Esophagus muscularis mucosa (tissue), 4 donors: ENCODE measurements at places on chromosomes 4 and X.

- H3K27ac ChIP-seq, result no peak overlapping the region
- H3K4me1 ChIP-seq, result no peaks in the 10 kb centered on the region
- no peaks in the 10 kb centered on the region for H3K27me3 ChIP-seq
Measured at GRCh38 chr4:186765138-186765537, 41.5 kb upstream of the FAT1 start.

- H3K4me3 ChIP-seq, result no peak overlapping the region
- no peak for DNase-seq
- no peak overlapping the region for H3K27ac ChIP-seq
- no peaks in the 10 kb centered on the region for H3K36me3 ChIP-seq
- no peaks in the 10 kb centered on the region for H3K4me1 ChIP-seq
- H3K27me3 ChIP-seq, result no peaks in the 10 kb centered on the region
Measured at GRCh38 chr4:18813055-18813454, 791.5 kb upstream of the LCORL start.

- no peak overlapping the region for H3K4me3 ChIP-seq
- DNase-seq, result no peak
- no peaks in the 10 kb centered on the region for H3K36me3 ChIP-seq
- peaks cover 5% of the 10 kb centered on the region for H3K4me1 ChIP-seq
- no peak overlapping the region for H3K27ac ChIP-seq
Measured at GRCh38 chrX:1493412-1493811, 40.7 kb upstream of the ASMTL start.

DNA sequence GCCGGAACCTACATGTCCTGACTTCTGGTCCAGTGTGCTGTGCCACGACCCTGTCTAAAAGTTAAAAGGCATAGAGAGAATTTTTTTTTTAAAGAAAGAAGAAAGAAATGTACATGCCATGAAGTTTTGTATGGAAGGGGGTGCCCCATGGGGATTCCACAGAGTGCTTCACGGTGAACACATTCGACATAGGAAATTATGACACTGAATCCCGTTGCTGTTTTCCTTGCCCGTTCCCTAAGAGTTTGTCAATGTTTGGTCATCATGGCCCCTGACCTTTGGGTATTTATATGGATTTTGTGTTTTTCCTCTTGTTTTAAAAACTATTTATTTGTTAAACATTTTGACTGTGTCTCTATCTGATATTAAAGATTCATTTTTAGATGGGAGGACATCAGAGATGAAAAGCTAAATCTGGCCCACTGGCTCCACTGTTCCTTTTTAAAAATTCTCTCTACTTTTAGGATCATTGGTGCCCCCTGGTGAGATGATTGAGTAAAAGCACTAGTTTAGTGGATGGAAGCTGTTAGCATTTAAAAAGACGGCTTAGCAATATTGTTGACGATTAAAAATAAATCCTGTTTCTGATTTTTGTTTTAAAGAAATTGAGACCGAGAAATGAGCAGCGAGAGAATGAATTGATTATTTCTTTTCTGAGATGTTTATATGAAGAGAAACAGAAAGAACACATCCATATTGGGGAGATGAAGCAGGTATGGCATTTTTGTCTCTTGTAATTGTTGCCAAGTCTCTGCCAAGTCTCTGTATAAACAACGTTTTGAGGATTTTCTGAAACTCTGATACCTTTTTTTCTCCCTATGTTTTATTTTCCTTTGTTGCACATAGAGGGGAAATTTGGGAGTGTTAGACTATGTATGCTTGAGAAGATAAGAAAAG is 75.0 kb downstream of the PTTG2 start:
- no peak for DNase-seq
- H3K36me3 ChIP-seq, result peaks cover 16% of the 10 kb centered on the region
- H3K4me3 ChIP-seq, result no peak overlapping the region
- H3K4me1 ChIP-seq, result peaks cover 11% of the 10 kb centered on the region

- no peak overlapping the region for H3K4me3 ChIP-seq
- H3K4me1 ChIP-seq, result no peaks in the 10 kb centered on the region
- no peak for DNase-seq
- no peaks in the 10 kb centered on the region for H3K36me3 ChIP-seq
- no peak overlapping the region for H3K27ac ChIP-seq
Measured at GRCh38 chr4:85092536-85092935, 126.0 kb upstream of the WDFY3 start.

- no peak for DNase-seq
- H3K36me3 ChIP-seq, result no peaks in the 10 kb centered on the region
- H3K27ac ChIP-seq, result peak overlapping the region; percentile 100
- H3K4me1 ChIP-seq, result peaks cover 100% of the 10 kb centered on the region
Measured at GRCh38 chr4:38670939-38671591, 7.1 kb downstream of the KLF3 start.

DNA sequence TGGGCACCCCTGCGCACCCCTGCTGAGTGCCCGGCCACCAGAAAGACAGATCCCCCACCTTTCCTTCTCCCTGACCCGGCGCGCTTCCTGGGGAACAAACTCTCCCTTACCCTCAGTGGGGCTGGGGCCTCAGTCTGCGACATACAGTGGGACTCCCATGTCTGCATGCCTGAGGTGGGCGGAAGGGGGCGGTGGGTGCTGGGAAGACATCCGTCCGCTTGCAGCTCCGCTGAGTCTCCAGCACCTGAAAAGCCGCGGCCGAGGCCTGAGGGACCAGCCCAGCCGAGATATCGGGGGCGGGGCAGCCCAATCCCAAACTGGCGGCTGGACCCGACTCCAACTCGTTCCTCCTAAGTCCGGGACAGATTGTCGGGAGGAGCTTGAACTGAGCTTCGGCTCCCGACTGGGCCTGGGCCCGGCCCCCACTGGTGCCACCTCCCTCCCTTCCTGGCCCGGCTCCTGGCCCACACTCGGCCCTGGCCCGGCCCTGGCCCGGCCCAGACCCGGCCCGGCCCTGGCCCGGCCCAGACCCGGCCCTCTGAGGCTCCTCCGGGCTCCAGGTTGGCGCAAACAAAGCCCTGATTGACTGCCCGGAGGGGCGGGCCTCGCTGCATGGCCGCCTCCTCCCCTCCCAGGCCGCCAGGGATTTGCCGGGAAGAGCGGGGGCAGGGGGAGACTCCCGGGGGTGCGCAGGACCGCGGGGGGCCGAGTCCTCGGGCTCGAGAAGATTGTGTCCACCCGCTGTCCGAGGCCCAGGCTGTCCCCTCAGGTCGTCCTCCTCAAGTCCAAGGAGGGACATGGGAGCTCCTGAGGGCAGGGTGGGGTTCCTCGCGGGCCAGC is 877 bp upstream of the SLC16A2 start:
- peak overlapping the region; percentile 92 for H3K27ac ChIP-seq
- no peaks in the 10 kb centered on the region for H3K36me3 ChIP-seq
- peaks cover 7% of the 10 kb centered on the region for H3K27me3 ChIP-seq
- peaks cover 25% of the 10 kb centered on the region for H3K4me1 ChIP-seq
- DNase-seq, result no peak

DNA sequence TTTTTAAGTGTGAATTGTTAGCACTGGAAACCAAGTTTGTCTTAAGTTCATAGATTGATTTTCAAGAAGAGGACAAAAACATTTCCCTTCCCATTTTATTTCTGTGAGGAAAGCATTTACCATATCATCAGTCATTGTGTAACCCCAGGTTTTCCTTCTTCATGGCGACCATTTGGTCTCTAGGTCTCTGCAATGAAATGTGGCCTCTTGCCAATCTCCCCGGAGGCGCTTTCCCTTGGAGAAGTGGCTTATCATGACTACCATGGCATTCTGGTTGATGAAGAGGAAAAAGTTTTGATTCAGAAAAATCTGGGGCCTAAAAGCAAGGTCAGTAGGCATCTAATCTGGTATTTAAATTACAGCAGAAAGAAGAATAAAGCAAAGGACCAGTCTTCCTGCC is 54.4 kb downstream of the ADD1 start:
- no peak overlapping the region for H3K4me3 ChIP-seq
- H3K4me1 ChIP-seq, result peaks cover 14% of the 10 kb centered on the region
- peaks cover 85% of the 10 kb centered on the region for H3K36me3 ChIP-seq
- H3K27me3 ChIP-seq, result no peaks in the 10 kb centered on the region
- H3K27ac ChIP-seq, result no peak overlapping the region
- no peak for DNase-seq

GRCh38 chr4:77204621-77205020 is 47.6 kb downstream of the CCNG2 start:
- H3K4me3 ChIP-seq, result no peak overlapping the region
- peaks cover 5% of the 10 kb centered on the region for H3K4me1 ChIP-seq

- H3K36me3 ChIP-seq, result no peaks in the 10 kb centered on the region
- H3K27me3 ChIP-seq, result no peaks in the 10 kb centered on the region
- no peak overlapping the region for H3K4me3 ChIP-seq
Measured at GRCh38 chr4:54727346-54727745, 69.6 kb downstream of the KIT start.

DNA sequence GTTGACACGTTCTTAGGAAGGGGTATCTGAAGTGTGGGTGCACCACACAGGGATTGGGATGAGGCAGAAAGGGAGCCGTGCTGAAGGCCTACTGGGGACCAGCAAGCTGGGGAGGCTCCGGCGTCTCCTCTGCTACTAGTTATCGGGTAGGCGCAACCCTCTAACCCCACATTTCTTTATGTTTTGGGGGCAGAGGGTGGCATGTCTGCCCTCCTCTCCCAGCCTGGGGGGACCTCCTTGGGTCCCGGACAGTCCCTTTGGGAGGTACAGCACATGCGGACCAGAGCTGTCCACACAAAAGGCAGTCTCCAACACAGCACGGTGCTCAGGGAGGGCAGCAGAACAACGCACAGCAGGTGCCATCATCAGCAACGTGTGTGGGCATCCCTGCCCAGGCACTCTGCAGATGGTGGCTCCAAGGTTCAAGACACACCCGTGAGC is 33.2 kb downstream of the WDR1 start:
- no peak overlapping the region for H3K27ac ChIP-seq
- no peak for DNase-seq
- peaks cover 51% of the 10 kb centered on the region for H3K4me1 ChIP-seq
- no peak overlapping the region for H3K4me3 ChIP-seq

DNA sequence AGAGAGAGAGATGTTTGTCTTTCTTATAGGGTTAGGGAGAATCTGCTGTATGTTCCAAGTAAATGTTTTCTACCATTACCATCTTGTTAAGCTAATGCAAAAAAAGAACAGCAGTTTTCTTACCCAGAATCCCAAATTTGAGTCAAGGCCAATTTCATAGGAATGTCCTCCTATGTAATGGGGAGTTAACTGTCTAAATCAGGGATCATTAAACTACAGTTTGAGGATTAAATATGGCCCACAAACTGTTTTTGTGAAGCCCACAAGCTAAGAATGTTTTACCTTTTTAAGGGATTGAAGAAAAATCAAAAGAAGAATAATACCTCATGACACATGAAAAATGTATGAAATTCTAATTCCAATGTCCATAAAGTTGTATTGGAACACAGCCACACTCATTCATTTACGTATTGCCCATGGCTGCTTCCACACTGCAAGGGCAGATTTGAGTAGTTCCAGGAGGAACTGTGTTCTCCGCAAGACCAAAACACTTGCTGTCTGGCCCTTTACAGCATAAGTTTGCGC is 113.2 kb upstream of the SPRY1 start:
- peaks cover 4% of the 10 kb centered on the region for H3K4me1 ChIP-seq
- no peaks in the 10 kb centered on the region for H3K27me3 ChIP-seq
- H3K36me3 ChIP-seq, result no peaks in the 10 kb centered on the region

GRCh38 chr4:81604683-81605218 is 133.0 kb upstream of the RASGEF1B start:
- no peak overlapping the region for H3K27ac ChIP-seq
- H3K27me3 ChIP-seq, result no peaks in the 10 kb centered on the region
- no peaks in the 10 kb centered on the region for H3K36me3 ChIP-seq
- no peak for DNase-seq

- no peak overlapping the region for H3K4me3 ChIP-seq
- H3K36me3 ChIP-seq, result no peaks in the 10 kb centered on the region
- no peaks in the 10 kb centered on the region for H3K4me1 ChIP-seq
- no peaks in the 10 kb centered on the region for H3K27me3 ChIP-seq
Measured at GRCh38 chrX:111169141-111169540, 73.2 kb downstream of the PAK3 start.

- H3K27ac ChIP-seq, result no peak overlapping the region
- H3K36me3 ChIP-seq, result no peaks in the 10 kb centered on the region
- no peak overlapping the region for H3K4me3 ChIP-seq
- H3K27me3 ChIP-seq, result no peaks in the 10 kb centered on the region
- no peaks in the 10 kb centered on the region for H3K4me1 ChIP-seq
Measured at GRCh38 chr4:168021666-168022065, 70.7 kb upstream of the ANXA10 start.

DNA sequence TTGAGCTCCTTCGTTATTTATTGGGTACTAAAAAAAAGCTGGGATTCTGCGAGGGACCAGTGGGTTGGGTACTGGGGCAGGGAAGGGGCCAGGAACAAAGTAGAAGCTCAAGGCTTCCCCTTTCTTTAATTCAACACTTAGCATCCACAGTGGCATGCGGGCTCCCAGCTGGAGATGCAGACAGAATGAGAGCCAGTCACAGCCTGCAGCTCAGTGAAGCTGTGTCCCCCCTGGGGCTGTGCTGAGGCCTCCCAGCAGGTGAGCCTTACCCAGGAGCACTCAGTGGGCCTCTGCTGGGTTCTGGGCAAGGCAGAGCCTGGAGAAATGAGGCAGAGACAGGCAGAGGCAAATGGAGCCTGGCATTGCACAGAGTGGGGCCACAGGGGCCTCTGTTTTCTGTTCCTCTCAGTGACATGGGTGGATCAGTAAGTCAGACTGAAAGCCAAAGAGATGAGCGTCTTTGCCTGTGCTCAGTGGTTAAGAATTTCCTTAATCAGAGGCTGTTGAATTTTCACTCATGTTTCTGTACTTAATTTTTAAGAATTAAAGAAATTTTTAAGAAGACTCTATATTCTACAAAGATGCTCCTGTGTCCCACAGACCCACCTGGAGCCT is 181.4 kb upstream of the RBPJ start:
- no peak overlapping the region for H3K4me3 ChIP-seq
- H3K36me3 ChIP-seq, result no peaks in the 10 kb centered on the region
- no peaks in the 10 kb centered on the region for H3K4me1 ChIP-seq
- no peak for DNase-seq

DNA sequence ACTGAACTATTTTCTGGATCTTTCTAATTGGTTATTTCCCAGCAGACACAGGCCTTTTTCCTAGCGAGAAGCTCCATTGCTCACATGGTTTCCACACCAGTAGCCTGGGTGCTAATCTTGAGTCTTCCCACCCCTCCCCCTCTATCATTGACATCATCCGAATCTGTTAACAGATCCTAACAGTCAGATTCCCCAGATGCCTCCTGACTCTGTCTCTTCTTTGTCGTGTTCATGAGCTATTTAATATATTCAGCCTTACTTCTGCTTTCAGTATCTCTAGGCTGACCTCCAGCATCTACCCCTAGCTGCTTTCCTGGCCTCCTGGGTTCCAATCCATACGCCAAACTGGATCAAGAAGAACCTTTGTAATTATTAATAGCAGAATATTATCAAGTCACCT is 85.0 kb downstream of the CLNK start:
- H3K27ac ChIP-seq, result no peak overlapping the region
- no peak for DNase-seq
- no peaks in the 10 kb centered on the region for H3K4me1 ChIP-seq
- H3K4me3 ChIP-seq, result no peak overlapping the region
- H3K27me3 ChIP-seq, result no peaks in the 10 kb centered on the region
